ENCODE measurements at places on chromosomes 12 and 14.

- DNase-seq = no peak
Measured at GRCh38 chr12:107356266-107356936, 263.1 kb upstream of the CRY1 start.

- DNase-seq = no peak
Measured at GRCh38 chr14:56180754-56181542, 62.7 kb downstream of the PELI2 start.

- DNase-seq = no peak
Measured at GRCh38 chr12:54425702-54426101, 6.6 kb upstream of the ITGA5 start.

DNA sequence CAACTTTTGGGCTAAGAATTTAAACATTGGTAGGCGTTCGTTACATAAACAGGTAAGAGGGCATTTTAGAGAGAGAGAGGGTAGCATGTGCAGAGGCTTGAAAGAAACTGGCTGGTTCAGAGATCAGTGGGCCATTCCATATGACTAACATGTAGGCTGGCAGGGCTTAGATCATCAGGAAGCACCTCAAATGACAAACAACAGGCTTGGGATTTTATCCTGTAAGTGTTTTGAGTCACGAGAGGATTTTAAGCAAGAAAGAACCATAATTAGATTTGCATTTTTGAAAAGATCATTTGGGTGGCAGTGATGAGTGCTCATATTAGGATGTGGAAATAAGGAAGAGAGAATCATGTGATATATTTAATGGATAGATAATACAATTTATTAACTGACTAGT lies 8.7 kb upstream of the PLEKHA5 start:
- no peak for DNase-seq

- DNase-seq = no peak
Measured at GRCh38 chr14:61203081-61203753, 77.9 kb downstream of the TMEM30B start.

DNA sequence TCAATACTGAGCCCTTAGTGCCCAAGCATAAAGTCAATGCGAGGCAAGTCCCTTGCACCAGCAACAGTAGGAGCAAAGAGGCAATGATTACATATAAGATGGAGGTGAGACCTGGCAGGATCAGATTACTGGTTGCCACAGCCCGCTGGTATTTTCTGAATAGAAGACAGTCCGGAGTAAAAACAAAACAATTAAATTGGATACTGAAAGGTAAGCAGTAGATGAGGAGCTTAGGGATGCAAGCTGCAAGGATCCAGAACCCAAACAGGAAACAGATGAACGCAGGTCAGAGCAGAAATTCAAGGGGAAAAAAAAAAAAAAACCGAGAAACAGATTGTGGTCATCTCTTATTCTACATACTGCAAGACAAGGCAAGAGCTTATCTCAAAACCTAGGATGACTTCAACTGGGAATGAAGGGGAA lies 119.6 kb downstream of the MED13L start:
- DNase-seq = no peak

DNA sequence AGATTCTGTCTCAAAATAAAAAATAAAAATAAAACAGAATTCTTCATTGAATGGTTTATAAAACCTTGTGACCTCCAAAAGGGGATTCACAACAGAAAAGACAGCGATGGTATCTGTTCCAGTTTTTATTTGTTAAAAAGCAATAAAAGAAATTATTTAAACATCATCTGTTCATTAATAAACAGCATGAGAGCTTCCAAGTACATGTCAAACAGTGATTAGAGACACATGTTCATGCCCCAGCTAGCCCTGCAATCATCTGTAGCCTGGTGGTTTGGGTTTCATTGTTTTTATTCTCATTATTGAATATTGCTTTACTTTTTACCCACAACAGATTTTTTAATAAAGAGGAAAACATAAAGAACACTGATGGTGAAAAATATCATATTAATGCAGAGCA lies 173.3 kb downstream of the ANO2 start:
- DNase-seq = no peak

- no peak for DNase-seq
Measured at GRCh38 chr12:123723765-123724164, 11.6 kb downstream of the ATP6V0A2 start.

GRCh38 chr12:42056130-42056529 lies 88.5 kb downstream of the GXYLT1 start:
- peak; percentile 17 for DNase-seq

All from CD4-positive, alpha-beta T cell treated with Interleukin-15 for 1 hour (primary cell).